Renal cortex interstitium (tissue), 15 donors: ENCODE measurements at places on chromosomes 3 and 15.

DNA sequence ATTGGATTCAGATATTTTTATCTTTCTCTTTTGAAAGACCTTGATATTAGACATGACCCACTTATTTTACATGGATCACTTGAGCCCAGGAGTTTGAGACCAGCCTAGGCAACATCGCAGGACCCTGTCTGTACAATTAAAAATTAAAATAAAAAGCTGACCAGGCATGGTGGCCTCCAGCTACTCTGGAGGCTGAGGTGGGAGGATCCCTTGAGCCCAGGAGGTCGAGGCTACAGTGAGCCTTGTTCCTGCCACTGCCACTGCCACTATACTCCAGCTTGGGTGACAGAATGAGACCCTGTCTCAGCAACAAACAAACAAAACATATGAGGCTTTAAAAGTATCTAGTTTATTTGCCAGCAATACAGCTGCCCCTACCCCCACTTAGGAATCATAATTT is 1.6 kb downstream of the RNF7 start:
- no peak for DNase-seq

- DNase-seq = no peak
Observed at GRCh38 chr3:41448396-41448795, 249.1 kb downstream of the CTNNB1 start.

- DNase-seq = no peak
Observed at GRCh38 chr3:4309491-4310128, 6.4 kb downstream of the SETMAR start.

- DNase-seq = no peak
Observed at GRCh38 chr15:42057799-42058646, 36.3 kb downstream of the PLA2G4D start.

GRCh38 chr15:83288381-83288801 is 3.9 kb upstream of the BNC1 start:
- DNase-seq = no peak

- DNase-seq = no peak
Observed at GRCh38 chr3:42996633-42997075, 17.5 kb downstream of the GASK1A start.

GRCh38 chr3:136311261-136311660 is 61.1 kb downstream of the PCCB start:
- no peak for DNase-seq
